ENCODE measurements at places on chromosomes 6 and 20.

DNA sequence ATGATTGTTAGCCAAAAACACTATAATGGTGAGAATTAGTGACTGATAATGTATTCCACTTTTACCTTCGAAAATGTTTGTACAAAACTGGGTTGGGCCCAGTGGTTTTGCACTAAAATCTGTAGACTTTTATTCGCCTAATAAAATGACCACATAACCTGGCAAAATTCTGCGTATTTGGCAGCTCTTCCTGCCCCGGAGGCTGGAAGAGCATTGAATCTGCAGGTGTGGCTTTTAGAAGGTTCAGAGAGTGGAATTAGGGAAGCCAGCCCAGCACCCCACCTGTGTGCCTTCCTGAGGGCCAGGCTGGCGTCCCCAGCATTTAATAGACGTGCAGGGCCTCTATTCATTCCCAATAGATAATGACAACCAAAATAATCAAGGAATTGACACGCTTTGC is 256.7 kb downstream of the UST start:
- no peak for DNase-seq

DNA sequence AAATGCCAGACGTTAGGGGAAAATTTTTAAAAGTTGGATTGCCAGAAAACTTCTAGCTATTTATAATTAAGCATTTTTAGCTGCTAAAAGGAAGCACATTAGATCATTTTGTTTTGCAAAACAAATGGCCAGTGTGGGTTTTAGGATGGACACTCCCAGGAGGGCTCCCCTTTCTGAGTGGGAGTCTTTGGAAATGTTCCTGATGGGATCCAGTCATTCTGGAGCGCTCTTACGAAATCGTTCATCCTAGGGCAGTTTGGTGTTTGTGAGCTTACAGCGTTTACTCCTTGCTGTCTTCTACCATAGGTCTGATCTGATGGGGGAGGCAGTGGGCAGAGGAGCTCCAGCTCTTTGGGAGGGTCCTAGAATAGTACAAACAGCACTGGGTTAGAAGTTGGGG is 14.7 kb downstream of the GNAS start:
- DNase-seq = no peak

- DNase-seq = no peak
These were observed 24.5 kb downstream of the PRPF6 start for GRCh38 chr20:64005394-64005793.

GRCh38 chr6:137799950-137800568 is 67.0 kb upstream of the TNFAIP3 start:
- no peak for DNase-seq

Data from urothelium cell line (cell line).